GM20000 (cell line): ENCODE measurements at places on chromosomes 12 and 14.
A peak's percentile ranks its signal among the peaks of the same experiment; 100 is the strongest.

DNA sequence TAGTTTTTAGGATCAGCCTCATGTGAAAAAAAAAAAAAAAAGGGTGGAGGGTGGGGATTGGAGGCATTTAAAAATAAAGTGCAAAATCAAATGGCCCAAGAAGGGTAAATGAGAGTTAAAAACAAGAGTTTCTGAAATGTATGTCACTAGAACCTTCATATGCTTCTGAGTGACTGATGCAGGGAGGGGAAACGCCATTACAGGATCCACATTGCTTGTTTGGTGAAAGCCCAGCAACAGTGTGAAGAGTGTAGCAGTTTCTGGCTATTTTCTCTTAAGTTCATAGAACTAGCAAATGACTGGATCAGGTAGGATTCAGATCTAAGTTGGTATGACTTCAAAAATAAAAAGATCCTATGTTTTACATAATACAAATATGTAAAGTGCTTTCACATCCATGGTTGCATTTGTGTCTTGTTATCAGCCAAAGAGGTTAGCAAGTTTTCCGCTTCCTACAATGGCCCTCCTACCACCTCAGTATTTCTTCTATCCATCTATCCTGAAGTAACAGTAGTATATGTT lies 2.9 kb downstream of the CHPT1 start:
- no peak for DNase-seq

DNA sequence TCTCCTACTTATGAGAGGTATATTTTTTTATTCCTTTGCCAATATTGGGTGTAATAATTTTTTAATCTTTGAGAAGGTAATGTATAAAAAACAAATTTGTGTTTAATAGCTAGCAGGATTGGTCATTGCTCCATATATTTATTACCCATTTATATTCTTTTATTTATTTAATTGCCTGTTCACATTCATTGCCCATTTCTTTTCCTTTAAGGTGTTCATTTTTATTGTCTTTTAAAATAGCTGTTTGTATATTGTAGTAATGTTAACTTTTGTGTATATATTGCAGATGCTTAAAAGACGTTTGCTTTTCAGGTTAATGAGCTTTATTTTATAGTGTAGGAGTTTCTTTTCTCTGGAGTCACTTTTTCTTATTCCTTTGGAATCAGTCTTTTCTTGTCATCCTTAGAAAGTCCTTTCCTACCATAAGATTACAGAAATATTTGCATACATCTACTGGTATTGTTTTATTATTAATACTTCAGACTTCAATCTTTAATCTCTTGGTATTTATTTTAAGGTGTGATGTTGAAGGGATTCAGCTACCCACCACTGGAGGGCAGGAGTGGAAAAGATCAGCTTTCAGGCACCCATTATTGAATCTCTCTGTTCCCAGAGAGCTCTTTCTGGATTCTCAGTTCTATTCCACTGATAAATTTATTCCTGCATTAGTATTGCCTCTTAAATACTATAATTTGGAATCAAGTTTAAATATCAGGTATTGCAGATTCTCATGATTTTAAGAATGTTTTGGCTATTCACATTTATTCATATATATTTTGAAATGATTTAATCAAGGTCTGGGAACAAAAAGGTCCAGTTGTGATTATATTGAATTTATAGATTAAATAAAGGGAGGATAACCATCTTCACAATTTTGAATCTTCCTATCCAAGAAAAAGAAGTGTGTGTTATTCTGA lies 17.3 kb downstream of the PPM1A start:
- DNase-seq, result no peak

GRCh38 chr12:103580026-103580425 lies 7.0 kb upstream of the STAB2 start:
- DNase-seq, result no peak

GRCh38 chr12:22682663-22683062 lies 57.7 kb downstream of the ETNK1 start:
- no peak for DNase-seq

DNA sequence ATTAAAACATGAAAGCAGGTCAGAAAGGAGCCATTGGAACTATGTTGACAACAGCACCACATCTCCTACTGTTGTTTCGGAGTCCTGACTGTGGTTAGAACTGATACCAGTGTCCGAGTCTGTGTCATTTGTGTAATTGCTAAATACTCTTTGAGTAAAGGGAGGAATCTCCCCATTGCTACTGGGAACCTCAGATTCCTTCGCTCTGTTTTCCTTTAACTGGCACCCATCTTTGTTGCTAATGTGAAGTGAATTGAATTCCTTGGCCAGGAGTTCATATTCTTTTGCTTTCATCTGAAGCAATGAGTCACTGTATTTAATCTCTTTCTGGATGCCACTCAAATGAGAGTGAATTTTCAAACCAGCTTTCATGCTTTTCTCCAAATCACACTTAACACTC lies 31.5 kb downstream of the RASSF9 start:
- DNase-seq, result no peak

GRCh38 chr12:54412348-54412747 lies 6.7 kb downstream of the ITGA5 start:
- DNase-seq, result no peak

DNA sequence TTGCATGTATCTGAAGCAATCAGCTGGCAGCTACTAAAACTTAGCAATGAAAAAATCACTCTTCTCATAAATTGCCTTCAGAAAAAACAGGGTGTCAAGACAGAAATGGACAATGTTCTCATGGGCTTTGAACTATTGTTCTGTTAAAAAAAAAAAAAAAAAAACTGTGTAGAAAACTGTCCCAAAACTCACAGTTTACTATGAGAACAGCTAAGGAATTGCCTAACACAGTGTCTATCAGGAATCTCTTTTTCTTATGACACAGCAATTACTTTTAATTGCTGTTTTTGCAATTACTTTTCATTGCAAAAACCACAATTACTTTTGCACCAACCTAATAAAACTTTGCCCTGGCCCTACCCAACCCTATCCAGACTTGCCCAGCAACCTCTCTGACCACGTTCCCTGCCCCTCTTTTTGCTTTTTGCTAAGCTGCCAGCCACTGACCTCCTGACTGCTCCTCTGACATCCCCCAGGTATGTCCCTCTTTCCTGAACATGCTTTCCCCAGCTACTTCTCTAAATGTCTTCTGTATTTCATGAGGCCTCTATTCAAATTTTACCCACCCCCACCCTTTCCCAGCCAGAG lies 68.0 kb upstream of the SLCO1C1 start:
- DNase-seq, result no peak

DNA sequence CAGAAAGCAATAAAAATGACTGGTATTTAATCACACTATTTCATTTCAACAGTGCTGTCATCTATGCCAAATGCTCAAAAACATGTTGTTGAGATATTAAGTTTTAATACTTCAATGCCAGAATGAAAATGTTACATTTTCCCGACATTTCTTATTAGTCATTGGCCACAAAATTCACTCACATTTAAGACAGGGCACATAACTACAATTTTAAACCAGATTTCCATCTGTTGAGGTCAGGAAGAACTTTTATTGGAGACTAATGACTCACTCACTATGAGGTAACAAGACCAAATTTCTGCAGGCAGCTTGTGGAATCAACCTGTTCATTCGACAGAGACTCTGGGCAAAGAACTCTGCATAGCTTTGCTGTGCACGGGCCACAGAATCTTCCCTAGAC lies 36.8 kb downstream of the PPTC7 start:
- no peak for DNase-seq

GRCh38 chr12:130826151-130826801 lies 12.8 kb downstream of the STX2 start:
- peak; percentile 41 for DNase-seq

GRCh38 chr14:39243831-39244230 lies 10.1 kb downstream of the MIA2 start:
- no peak for DNase-seq

- no peak for DNase-seq
Observed at GRCh38 chr12:98513379-98514322, 1.7 kb upstream of the TMPO start.

DNA sequence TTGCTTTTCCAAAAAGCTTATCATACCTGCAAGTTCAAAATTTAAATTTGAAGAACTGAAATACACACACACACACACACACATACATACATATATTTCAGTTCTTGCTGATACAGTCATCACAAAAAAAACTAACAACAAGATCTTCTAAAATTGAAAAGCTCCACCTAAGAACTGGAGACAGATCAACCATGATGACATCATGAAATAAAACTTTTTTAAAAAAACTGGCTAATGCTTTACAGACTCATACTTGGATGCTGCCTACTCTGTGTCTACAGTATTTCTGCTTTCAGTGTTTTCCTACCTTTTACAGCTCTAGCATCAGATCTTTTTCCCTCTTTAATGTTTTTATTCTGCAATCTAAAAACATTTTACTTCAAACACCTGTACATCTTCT lies 261.4 kb downstream of the DIO2 start:
- DNase-seq, result no peak

DNA sequence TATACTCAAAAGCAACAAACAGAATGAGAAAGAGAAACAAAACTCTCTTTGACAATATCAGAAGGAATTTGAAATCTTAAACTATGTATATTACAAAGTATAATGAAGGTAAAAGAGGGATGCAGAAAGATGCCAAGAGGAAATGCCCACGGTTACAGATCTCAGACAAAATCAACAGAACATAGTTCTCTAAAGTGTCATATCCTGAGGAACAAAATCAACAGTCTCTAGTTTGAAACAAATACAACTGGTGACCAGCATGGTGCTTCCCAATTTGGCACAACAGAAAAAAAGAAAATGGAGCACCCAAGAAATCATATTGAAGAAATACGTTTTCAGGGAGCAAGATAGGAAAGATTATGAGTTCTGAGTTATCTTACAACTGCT lies 116.5 kb downstream of the METTL25 start:
- DNase-seq, result no peak

- DNase-seq, result peak; percentile 55
Observed at GRCh38 chr14:54329082-54329695, 67.6 kb upstream of the CDKN3 start.

DNA sequence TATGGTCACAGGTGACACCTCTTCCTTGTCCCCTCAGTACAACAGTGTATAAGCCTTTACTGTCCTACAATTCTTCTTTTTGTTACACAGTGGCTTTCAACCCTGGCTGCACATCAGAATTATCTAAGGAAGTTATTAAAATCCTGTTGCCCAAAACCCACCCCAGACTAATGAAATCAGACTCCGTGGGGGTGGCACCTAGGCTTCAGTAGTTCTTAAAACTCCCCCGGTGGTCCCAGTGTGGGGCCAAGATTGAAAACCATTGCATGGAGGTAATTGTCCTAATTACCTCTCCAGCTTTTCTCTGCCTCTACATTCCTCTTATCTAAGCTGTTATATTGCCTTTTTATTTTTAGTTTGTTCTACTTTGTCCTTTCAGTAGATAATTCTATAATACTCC lies 172.8 kb downstream of the DAD1 start:
- DNase-seq, result no peak
